ENCODE measurements at places on chromosomes 12 and 14.

DNA sequence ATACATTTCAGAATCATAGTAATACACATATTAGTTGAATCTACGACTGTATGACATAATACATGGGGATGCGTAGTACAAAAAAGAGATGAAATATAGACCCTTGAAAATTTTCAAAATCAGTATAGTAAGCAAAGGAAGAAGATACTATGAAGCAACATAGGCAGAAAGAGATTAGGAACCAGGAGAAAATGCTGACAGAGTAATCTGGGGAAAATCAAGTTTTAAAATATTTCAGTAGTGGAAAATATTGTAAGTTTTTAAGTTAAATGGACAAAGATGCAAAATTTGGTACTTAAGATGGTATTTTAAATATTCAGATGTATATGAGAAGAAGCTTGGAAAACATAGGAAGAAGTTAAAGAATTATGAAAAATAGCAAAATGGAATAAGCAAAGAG is 915.6 kb upstream of the LRFN5 start:
- DNase-seq, result no peak

- no peak for DNase-seq
These were observed 114.3 kb upstream of the PDZRN4 start for GRCh38 chr12:41073633-41074472.

DNA sequence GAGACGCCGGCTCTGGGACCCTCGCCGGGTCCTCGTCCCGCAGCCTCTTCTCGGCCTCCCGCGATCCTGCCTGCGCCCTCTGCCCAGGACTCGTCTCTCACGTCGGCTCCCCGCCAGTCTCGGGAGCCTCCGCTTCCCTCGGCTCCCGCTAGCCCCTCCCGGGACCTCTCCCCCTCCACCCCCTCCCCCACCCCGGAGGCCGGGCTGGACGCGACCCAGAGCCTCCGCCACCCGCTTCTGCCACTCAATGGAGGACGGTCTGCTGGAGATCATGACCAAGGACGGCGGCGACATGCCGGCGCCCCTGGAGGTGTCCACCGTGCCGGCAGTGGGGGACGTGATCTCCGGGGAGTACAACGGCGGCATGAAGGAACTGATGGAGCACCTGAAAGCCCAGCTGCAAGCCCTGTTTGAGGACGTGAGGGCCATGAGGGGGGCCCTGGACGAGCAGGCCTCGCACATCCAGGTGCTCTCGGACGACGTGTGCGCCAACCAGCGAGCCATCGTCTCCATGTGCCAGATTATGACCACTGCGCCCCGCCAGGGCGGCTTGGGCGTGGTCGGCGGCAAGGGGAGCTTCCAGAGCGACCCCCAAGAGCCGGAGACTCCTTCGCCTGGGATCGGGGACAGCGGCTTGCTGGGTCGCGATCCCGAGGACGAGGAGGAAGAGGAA is 568 bp downstream of the CCDC184 start:
- no peak for DNase-seq

GRCh38 chr12:65122703-65123102 is 1.6 kb upstream of the WIF1 start:
- no peak for DNase-seq

DNA sequence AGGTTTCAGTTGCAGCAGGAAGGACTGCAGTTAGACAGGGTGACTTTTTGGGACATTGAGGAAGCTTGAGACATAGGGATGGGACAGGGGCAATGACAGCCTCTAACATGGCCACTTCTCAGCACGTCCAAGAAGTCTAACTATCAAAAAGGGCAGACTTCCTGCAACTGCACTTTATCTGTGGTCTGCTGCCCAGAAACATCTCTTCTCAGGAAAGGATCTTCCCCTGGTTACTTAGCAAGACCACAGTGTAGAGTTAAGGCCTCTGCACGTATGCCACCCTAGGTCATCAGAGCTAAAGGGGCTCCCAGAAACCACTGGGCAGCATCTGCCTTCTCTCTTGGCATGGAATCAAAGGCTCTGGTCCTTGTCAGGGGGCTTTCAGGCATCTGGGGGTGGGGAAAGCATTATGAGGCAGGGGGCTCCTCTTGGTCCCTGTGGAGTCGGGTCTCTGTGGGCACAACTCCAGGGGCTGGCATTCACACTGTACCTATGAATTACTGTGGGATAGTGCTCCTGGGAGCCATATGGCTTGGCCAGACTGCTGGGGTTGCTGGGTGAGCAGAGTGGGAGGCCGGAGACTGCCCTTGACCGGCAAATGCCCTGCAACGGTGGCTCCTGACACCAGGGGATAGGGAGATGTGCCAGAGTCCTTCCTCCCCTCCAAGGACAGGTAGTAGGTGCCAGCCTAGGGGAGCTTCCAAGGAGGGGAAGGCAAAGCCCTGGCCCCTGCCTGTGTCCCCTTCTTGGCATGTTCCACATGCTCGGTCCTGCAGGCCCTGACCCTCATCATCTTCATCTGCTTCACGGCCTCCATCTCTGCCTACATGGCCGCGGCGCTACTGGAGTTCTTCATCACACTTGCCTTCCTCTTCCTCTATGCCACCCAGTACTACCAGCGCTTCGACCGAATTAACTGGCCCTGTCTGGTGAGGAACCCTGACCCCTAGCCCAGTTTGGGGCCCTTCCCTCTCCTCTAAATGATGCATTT is 1.0 kb downstream of the CMTM5 start:
- no peak for DNase-seq

- peak; percentile 62 for DNase-seq
These were observed 182.9 kb upstream of the SLC38A2 start for GRCh38 chr12:46555406-46555852.

GRCh38 chr14:64943556-64943955 is 1.0 kb upstream of the GPX2 start:
- DNase-seq, result no peak

- DNase-seq, result no peak
These were observed 1.7 kb upstream of the STRN3 start for GRCh38 chr14:31027847-31028246.

DNA sequence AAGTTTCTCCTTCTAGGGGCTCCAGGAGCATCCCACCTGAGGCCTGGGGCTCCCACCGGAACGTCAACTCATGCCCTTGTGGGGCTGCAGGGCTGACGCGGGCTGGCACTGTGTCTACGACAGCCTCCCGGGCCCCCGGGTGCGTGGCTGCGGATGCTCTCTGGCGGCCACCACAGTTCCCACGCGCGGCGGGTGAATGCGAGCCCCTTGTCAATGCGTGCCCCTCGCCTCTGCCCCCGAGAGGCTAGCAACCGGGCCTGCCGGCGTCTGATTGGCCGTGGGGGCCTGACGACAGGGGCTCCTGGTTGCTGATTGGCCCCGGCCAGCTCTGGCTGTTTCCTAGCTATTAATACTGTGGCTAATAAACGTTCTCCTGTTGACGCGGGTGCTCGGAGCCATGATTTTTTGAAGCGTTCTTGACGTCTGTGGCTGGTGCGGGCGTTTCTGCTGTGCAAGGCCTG is 1.8 kb upstream of the MEG3 start:
- DNase-seq, result no peak

DNA sequence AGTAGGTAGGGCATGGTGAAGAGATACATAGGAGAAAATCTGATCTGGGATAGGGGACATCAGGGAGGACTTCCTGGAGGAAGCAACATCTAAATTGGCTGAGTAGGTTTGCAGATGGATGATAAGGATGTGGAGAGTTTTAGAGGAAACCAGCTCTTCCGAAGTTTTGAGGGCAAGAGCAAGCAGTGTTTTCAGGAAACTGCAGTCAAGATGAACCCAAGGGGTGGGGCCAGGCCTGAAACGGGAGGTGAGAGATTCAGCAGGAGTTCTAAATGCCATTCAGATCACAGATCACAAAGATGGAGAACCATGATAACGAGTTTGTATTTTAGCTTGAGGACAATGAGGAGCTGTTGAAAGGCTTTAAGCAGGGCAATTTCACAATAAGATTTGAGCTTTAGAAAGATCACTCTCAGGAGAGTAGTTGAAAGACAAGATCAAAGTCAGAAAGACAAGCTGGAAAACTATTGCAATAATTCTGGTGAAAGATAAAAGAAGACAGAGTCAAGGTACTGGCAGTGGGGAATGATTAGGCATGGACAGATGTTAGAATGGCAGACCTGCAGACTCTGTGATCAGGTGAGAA is 70.1 kb upstream of the PLXNC1 start:
- DNase-seq, result no peak

DNA sequence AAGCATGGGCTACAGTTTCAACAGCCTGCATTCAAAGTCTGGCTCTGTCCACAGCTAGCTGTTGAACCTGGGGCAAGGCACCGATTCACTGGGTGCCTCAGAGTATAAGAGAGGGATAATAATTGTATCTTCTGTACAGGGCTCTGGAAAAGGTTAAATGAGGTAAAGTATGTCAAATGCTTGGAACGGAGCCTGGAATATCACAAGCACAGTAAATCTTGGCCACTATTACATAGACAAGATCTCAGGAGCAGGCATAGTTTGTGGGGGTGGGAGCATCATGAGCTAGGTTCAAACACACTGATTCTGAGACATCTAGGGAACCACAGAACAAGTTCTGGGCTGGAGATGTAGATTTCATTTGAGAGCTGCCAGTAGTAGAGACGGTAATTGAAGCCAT is 203.7 kb upstream of the NUDT4 start:
- peak; percentile 93 for DNase-seq

GRCh38 chr12:29048787-29049186 is 100.3 kb upstream of the FAR2 start:
- no peak for DNase-seq

DNA sequence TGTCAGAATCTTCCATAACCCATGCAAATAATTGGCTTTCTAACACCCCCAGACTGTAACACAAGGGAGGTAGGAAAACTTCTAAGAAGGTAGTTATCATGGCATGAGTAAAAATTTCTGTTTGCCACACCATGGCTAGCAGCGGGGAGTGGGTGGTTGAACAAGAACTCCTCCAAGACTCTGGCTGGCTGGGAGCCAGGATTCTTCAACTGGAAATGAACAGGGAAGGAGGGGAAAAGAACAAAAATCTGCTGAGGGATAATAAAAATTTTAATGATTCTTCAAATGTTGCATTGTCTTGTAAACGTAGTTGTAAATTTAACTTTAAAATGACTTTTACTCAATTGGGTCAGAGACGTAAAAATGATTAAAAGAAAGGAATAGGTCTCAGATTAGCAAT is 78.9 kb downstream of the AKAP6 start:
- no peak for DNase-seq

GRCh38 chr12:30706476-30706875 is 10.8 kb upstream of the IPO8 start:
- no peak for DNase-seq

DNA sequence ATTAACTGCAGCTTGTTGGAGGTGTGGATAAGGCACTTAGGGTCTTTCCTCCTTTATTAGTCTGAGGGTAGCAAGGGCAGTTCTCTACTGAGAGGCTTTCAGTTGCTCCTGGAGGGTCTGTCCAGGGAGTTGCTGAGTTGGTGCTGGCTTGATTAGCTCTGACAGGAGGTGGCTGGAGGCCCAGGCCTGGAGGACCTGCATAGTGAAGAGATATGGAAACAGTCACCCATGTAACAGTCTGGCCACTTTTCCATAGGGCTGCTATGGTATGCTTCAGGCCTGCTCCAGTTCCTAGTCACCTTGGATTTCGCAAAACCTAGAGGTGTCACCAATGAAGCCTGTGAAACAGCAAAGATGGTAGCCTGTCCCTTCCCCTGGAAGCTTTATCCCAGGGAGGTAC is 143.3 kb upstream of the SLC38A2 start:
- no peak for DNase-seq

DNA sequence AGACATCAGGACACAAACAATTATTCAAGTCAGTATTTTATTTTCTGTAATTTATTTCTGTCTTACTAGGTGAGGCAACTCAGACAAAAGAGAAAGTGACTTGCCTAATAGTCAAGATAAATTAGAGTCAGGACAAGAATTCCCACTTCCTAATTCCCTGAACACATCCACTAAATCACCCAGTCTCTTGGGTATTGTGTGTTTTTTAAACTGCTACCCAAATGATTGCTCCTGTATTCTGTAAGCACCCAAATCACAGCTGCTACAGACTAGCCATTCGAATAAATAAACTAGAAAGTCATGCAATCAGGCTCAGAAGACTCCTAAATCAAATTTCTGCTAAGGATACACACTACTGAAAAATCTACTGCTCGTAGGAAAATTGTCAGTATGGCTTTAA is 263.0 kb downstream of the DUSP6 start:
- DNase-seq, result no peak

DNA sequence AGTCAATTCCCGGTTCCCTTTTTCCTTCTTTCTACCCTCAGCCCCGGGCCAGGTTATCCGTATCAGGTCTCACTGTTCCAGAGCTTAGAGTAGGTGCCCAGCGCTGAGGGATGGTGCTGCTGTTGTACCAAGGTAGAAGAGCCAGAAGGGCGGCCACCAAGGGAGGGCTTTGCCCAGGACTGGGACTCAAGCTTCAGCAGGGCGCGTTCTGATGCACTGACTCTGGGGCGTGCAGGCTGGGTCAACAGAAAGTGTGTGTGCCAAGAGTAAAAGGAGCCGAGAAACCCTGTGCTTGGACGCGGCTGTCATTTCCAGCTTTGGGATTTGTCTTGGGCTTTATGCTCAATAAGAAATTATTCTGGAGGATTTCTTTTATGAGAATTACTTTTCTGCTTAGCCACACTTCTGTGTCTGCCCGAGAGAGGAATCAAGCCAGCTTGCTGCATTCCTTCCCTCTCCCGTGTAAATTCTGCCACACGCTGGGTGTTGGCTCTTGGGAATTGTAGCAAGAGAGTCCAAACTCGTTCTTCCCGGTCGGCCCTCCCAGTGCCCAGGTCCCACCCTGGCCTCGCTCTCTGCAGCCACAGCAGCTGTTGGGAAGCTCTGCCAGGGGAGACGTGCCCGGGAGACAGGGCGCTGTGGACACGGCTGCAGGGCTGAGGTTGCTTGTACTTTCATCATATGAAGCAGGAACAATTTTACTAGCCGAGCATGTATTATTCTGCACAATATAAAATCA is 98.0 kb downstream of the FBXL14 start:
- peak; percentile 53 for DNase-seq

DNA sequence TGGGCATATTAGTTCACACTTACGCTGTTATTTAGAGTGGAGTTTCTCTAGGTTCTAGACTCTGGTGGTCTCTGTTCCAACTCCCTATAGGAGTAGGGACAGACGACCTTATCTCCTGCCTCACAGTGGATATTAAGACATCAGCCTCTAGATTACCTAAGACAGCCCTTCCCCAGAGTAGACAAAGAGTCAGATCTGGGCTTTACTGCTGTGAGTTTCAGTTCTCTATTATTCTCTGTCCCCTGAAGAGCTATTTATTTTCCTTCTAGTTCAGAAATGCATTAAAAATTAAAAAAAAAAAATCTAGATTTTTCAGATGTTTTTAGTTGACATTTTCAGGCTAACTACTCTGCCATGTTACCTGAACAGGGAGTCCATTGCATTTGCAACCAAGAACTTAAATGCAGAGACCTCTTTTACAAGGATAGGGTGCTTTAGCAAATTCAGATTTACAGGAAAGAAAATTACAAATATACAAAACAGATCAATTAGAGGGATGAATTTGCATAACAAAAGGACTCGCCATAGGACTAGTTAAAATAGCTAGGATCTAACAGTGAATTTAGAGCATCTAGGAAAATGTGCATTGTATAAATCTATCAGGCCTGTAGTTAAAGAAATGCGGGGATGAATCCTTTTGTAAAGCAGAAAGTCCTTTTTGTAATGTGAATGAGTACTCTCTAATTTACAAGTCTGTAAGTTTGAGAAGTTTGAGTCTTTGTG is 381.4 kb downstream of the APAF1 start:
- DNase-seq, result no peak

Measured in skeletal muscle cell (primary cell).